ENCODE measurements at places on chromosomes 5 and 9.

DNA sequence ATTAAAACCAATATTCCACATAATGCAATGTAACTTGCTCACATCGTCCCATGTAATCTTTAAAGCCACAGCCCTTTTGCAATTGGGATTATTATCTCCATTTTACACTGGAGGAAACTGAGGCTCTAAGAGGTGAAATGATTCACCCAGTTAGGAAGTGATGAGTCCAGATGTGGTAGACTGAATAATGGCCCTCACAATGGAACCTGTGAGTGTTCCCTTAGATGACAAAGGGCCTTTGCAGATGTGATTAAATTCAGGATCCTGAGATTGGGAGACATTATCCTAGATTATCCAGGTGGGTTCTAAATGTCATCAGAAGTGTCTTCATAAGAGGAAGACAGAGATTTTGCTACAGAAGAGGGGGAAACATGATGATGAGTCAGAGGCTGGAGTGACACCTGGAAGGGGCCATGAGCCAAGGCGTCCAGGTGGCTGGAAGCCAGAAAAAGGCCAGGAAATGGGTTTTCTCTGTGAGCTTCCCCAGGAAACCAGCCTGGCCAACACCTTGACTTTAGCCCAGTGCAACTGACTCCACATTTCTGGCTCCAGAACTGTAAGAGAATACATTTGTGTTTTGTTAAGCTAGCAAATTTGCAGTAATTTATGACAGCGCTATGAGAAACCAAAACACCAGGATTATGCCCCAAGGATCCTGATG is 139.1 kb downstream of the KCNIP1 start:
- DNase-seq = no peak

DNA sequence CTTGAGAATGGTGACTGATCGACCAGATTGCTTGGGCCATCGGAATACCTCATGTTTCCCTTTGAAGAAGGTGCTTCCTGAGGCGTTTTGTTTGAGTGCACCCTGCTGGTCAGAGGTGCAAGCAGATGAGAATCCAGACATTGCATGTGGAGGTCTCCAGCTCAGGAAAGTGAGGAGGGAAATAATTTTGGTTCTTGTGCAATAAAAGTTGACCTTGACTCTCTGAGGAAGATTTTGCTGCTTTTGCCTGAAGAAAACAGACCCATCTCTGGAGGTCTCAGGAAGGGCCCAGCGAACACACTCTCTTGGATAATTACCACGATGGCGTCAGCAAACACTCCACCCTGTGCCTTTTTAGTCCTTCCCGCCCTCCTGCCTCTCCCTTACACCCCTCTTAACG is 69.7 kb downstream of the GRAMD2B start:
- DNase-seq = no peak

DNA sequence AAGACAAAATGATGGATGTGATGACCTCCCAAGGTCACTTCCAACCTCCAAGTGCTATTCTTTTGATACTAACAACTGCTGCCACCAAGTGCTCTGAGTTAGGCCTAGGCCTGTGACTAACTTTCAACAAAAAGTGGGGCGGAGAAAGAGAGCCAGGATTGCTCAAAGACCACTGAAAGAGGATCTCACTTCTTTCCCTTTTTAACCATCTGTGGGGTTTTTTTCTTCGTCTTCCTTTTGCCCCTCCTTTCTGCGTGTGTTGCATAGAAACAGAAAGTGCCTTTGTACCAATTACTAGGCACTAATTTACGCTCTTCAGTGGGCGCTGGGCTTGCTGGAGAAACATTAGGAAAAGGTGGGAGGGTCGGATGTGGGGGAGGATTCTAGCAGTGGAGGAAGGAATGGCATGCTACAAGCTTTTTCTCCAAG is 8.0 kb downstream of the KLF9 start:
- DNase-seq = no peak

- DNase-seq = no peak
These were observed 63.9 kb downstream of the PARP8 start for GRCh38 chr5:50730336-50730735.

DNA sequence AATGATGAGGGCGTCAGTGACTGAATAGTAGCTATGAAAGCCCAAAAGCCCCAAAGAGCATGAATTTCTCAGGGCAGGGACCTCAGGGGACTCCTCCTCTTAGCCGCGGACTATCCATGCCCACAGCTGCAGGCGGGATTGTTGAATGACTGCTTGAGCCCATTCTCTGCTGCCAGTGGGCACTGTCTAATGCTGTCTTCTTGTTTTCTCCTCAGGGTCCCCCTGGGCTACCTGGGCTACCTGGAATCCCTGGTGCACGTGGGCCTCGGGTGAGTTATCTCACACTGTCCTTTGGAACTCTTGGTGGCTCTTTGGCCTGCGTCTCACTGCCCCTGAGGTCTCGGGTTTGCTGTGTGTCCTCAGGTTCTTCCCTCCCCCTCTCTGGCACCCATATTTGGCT is 22.7 kb downstream of the COL27A1 start:
- no peak for DNase-seq

DNA sequence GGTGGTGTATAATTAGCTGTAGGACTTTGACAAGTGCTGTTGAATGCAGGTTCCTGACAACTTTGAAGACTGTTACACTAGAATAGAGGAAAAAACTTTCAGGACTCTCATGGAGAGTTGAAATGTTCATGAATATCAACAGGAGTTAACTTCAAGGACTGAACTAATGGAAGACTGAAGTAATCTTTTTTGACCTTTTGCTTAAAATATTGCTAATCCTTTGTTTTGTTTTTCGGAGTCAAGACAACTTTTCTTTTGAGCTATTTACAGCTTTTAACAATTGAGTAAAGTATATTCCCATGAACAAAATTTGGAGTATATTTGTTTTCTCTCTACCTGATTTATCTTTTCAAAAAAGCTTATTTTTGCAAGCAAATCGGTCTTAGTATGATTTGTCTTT is 34.1 kb upstream of the MTMR12 start:
- no peak for DNase-seq

DNA sequence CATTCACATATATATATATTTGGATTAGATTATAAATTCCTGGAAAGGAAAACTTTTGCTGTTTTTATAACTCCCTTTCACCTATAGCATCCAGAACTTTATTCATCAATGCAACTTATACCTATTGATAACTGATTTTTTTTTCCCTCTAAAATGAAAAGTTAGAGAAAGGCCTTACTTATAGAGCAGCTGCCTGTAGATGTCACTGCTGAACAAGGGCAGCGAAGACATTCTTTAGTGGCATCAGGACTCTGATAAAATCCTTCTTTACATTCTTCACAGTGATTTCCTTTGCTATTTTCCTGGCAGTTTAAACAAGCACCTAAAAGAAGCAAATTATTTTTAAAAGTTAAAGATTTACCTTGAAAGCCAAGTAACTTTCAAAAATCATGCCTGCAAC is 32.3 kb upstream of the CDK5RAP2 start:
- no peak for DNase-seq

DNA sequence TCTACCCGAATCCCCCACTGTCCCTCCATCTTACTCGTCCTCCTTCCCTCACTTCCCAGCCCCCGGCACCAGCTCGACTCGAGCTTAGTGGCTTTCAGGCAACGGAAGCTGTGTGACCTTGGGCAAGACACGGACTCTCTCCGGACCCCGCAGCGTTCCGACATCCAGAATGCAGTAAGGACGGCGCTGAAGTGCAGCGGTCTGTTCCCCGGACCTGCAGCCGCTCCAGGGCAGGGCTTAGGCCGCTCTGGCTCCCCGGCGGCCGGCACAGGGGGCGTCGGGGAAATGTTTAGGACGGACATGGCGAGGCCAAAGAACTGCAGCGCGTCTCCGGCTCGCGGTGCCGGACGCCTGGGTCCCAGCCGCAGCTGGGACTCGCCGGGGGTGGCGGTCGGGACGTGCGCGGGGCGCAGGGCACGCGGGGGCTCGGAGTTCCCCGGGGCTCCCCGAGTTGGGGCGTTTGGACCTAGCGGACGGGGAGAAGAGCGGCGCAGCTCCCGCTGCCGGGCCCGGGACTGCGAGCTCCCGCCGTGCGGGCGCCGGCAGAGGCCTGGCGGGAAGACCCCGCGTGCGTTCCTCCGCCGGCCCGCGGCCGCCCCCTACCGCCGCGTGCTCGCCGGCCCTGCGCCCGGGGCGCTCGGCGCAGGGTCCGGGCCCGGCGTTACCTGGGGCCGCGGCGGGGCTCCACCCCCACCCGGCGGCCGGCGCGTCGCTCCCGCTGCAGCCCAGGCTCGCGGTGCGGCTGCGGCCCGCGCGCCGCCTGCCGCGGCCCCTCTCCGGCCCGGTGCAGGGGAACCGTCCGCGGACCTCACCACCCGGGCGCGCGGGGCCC is 5.6 kb upstream of the RNF44 start:
- no peak for DNase-seq

- no peak for DNase-seq
These were observed 3.7 kb upstream of the LCN2 start for GRCh38 chr9:128145536-128145935.

- DNase-seq = no peak
These were observed 53.2 kb upstream of the ISOC1 start for GRCh38 chr5:129041196-129041881.

DNA sequence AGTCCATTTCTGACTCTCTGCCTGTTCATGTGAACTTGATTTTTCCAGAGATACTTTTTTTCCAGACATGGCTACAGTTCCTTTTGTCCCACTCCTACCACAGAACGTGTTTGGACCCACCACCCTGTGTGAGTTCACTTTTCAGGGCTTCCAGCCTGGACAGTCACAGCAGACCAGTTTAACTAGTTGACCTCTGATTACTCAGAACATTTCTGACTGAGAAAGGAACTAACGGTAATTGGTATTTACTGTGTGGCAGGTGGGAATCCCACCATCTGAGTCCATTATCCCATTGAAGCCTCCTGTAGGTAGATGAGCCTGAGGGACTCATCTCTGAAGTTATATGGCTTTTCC is 210.1 kb downstream of the GOLPH3 start:
- no peak for DNase-seq

DNA sequence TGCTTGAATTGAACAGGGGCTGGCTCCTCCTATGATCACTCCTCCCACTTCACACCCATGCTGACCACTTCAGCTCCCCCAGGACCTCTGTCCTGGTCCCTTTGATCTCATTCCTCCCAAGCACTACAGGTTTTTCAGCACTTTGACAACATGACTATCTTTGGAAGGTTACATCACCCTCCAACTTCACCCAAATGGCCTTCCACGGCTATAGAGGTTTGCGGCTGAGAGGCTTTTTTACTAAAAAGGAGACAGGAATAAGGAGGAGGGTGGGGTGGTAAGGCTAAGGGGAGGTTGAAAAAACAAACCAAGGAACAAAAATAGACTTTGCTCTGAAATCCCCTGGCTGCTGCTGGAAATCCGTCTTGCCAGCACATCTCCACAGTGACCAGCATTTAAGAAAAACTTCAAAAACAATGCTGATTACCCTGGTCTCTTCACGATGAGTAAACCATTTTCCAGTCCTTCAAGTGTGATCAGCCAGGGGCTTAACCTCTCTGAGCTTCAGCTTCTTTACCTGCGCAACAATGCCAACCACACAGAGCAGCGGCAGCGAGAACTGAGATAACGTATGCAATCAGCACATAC is 102.7 kb downstream of the DPYSL3 start:
- DNase-seq = no peak

GRCh38 chr9:126207256-126207655 is 119.4 kb upstream of the MVB12B start:
- DNase-seq = no peak

DNA sequence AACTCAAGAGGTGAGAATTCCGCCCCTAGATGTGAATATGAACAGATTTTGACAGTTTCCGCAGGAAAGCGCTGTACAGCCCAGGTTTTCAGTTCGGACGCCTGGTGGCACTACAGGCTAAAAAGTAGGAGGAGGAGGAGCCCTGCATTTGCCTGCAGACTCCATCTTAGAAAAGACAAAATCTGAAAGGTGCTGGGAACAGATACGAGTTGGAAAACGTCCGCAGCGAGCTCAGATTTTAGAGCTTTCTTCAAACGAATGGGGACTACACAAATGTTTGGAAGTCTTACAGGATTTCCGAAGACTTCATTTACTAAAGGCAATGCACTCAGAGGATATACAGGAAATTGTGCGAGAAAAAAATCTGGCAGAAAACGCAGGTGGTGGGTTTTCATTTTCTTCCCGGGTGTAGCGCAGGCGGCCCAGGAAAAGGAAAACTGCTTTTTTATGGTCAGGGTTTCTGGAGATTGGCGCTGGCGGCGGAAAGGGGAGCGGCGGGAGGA is 9.9 kb upstream of the PCDHB2 start:
- DNase-seq = no peak

GRCh38 chr5:73964352-73964865 is 338.4 kb downstream of the ARHGEF28 start:
- DNase-seq = no peak

GRCh38 chr9:137764981-137765380 is 112.6 kb upstream of the CACNA1B start:
- no peak for DNase-seq

DNA sequence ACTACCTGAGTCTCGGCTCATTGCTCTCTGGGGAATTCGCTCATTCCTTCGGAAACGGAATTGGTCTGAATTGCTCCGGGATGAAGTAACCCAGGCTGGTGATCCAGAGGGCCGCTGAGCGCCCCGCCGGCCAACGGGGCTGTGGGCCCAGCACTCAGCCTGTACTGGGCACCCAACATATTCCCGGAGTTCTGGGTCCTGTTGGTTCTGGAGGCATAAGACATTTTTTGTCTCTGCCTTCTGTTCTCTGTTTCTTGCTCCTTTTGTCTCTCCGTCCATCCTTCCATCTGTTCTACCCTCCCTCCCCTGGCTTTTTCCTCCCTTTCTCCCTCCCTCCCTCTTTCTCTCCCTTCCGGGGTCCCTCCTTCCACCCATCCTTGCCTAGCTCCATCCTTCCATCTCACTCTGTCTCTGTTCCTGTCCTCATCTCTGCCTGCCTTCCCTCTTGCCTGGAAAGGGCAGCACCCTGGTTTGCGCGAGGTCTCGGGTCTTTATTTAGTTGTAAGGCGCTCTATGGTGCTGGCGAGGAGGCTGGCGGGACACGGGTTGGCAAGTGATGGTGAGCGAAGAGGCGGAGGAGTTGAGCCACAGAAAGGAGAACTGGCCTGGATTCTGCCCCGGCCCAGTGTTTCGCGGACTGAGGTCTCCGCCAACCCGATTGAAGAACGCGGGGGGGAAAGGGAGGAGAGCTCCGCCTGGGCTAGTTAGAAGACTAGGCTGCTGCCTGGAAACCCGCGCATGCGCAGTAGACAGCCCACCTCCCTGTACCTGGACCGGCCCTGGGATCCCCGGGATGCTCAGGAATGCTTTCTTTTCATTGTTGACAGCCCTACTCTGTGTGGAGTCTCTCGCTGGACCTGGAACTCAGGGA is 1468.0 kb downstream of the FOXD4L5 start:
- peak; percentile 80 for DNase-seq

GRCh38 chr5:68798877-68799843 is 294.7 kb upstream of the SLC30A5 start:
- no peak for DNase-seq

- no peak for DNase-seq
These were observed 212.3 kb upstream of the GRAMD2B start for GRCh38 chr5:126210955-126211354.

- peak; percentile 44 for DNase-seq
These were observed 131.5 kb downstream of the AGTPBP1 start for GRCh38 chr9:85610074-85610860.
